Stimulated activated CD4-positive, alpha-beta T cell treated with anti-CD3 and anti-CD28 coated beads, Interleukin-15, amount 100 ng/mL, for 1 hour (primary cell): ENCODE measurements at places on chromosomes 12 and 14.

DNA sequence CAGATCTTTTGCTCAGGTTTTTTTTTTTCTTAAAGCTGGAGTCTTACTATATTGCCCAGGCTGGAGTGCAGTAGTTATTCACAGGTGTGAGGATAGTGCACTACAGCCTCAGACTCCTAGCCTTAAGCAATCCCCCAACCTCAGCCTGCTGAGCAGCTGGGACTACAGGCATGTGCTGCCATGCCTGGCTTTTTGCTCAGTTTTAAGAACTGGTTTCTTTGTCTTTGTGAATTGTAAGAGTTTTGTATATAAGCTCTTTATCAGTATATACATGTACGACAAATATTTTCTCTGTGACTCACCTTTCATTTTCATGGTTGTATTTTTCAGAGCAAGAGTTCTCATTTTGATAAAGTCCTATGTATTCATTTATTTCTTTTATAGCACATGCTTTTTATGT, 33.3 kb upstream of the C2CD5 start:
- no peak for DNase-seq

- DNase-seq, result no peak
Observed at GRCh38 chr12:131464081-131464480, 246.8 kb upstream of the SFSWAP start.

GRCh38 chr14:95404583-95404982, 84.9 kb upstream of the CLMN start:
- DNase-seq, result no peak

DNA sequence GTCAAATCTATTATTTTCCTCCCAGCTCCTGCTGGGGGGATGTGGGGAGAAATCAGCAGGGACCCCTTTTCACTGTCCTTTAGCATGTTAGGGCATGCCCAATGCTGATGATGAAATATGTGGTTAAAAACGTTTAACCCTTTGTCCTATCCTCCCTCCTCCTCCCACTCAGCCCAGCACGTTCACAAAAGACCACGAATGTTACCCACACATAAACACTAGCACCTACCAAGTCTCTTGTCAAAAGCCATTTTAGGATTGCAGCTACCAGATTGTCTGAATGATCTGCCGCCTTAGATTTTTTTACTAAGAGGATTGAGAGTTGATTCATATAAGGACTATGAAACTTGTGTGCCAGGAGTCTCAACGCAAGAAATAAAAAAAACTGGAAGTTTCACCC, 70.4 kb downstream of the TBK1 start:
- DNase-seq, result no peak
